ENCODE measurements at places on chromosomes 5 and 9. TPM values are rescaled to one million over a fixed set of nuclear protein-coding genes. Genes with fewer than 3 reads are reported as not detected.

The RNF180 gene
- total RNA-seq = 55.3 TPM

The PCDH12 gene
- 4.2 TPM for total RNA-seq

The C5orf58 gene
- not detected for total RNA-seq

The RORB gene
- 21.3 TPM for total RNA-seq

Data from cerebellum (tissue), 4 donors.